ENCODE measurements at places on chromosomes 2 and 18.

DNA sequence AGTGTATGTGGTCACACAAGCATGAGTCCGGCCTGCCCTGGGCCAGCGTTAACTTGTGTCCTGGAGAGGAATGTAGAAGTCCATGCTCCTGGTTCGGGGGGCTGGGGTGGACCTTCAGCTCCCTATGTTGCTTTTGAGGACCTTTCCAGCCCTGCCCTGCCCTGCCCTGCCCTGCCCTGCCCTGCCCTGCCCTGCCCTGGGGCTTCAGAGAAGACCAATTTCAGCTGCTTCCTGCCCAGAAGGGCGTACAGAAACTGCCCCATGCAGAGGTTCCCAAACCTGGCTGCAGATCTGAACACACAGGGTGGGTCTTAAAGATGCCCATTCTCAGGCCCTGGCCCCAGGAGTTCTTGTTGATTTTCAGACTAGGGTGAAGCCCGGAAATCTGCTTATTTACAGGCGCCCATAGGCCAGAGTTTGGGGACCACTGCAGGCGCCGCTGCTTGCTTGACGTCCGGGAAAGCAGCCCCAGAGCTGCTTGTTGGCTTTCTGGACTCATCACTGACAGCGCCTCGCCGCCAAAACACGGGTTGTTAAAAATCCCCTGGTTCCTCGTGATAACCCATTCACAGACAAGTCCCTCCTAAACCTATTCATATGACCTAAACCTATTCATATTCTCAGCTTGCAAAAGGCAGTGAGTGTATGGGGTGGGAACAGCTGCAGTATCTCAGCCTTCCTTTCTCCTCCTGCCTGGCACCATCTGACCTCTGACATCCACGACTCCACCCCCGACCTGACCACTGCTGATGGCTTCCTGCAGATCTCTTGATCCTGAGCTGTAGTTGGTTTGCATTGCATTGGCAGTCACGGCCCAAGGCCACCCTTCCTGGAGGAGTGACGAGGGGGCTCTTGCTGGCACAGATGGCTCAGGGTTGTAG lies 198.3 kb downstream of the GLI2 start:
- DNase-seq, result no peak

- DNase-seq, result no peak
Observed at GRCh38 chr18:62585274-62586150, 62.7 kb downstream of the ZCCHC2 start.

- DNase-seq, result no peak
Observed at GRCh38 chr2:8115966-8116365, 565.9 kb upstream of the ID2 start.

GRCh38 chr2:173414823-173415322 lies 60.2 kb downstream of the CDCA7 start:
- DNase-seq, result no peak

DNA sequence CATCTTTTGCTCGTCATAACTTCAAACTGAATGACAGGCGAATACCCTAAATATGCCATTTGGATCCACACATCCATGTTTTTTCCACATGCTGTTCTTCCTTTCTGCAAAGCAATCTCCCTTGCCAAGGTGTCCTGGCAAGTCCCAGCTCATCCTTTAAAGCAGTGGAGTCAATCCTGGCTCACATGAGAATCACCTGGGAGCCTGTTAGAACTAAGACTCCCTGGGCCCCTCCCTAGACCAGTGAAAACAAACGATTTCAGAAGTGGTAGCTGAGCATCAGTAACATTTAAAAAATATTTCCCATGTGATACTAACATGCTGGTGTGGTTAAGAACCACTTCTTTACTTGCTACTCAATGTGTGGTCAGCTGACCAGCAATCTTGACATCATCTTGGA lies 50.6 kb upstream of the PARD3B start:
- no peak for DNase-seq

GRCh38 chr18:27185025-27185763 lies at the start of gene CHST9:
TSS of gene CHST9 (minus strand) at chr18:27185308. CDS start at chr18:27142809, 42,499 bp downstream.
- no peak for DNase-seq

DNA sequence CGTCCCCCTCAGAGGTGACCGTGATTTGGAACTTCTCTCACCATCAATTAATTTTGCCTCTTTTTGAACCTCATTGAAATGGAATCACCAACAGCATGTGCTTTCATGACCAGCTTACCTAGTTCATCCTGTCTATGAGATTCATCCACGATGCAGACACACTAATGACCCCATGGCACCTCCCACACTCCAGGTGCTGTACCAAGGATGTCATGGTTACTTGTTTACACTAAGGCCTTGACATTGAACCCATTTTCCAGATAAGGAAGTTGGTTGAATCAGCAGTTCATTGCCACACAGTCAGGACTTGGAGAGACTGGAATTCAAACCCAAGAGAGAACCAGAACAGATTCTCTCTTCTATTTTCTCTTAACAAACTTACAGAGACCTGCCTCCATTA lies 139.0 kb downstream of the ZFP36L2 start:
- no peak for DNase-seq

- peak; percentile 25 for DNase-seq
Observed at GRCh38 chr2:150204451-150204850, 283.0 kb downstream of the RND3 start.

GRCh38 chr2:110869472-110870446 lies 137.4 kb downstream of the ACOXL start:
- DNase-seq, result no peak

- DNase-seq, result no peak
Observed at GRCh38 chr2:121588357-121588756, 57.7 kb downstream of the RNU4ATAC start.

- no peak for DNase-seq
Observed at GRCh38 chr2:152303951-152304350, 31.0 kb upstream of the FMNL2 start.

Data from Kasumi-1 (cell line).